Activated CD4-positive, alpha-beta T cell treated with anti-CD3 and anti-CD28 coated beads for 36 hours (primary cell): ENCODE measurements at places on chromosomes 13 and 19. TPM values are rescaled to one million over a fixed set of nuclear protein-coding genes. Genes with fewer than 3 reads are reported as not detected.

Gene PRRG2
- total RNA-seq: 0.81 TPM

Gene C19orf73
- total RNA-seq: 2.0 TPM

Gene CADM4
- 0.53 TPM for total RNA-seq

DNA sequence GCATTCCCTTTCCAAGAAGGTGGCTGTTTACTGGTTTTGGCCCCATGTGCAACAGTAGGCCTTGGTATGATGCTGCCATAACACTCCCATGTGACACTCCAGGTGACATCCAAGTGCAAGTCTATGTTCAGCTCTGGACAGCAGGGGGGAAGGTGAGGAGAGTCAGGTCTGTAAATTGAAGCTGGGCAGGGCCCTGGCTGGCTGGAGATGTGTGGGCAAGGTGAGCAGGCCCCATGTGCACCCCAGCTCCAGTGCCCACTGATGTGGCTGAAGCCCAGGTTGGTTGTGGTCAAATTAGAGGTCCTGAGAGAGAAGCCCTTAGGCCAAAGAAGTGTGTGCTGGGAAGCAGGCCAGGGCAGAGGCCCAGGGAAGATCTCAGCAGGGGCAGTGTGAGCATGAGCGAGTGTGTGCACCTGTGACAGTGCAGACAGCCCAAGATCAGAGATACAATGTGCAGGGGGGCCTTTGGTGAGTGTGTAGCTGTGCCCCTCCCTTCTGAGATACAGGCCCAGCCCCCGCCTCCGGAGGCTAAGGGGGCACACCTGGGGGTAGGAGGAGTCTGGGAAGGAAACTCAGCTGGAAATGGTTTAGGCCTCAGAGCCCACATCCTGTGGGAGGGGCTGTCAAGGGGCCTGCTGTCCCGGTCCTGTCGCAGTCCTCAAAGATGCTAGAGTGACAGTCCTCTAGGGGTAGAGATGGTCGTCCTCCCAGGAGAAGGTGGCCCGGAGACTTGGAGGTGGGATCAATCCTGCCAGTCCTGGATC is 18.6 kb downstream of the DEDD2 start:
- peak; percentile 77 for DNase-seq

Gene ZNF709
- total RNA-seq: 2.1 TPM

Gene LHB
- total RNA-seq: 0.51 TPM

DNA sequence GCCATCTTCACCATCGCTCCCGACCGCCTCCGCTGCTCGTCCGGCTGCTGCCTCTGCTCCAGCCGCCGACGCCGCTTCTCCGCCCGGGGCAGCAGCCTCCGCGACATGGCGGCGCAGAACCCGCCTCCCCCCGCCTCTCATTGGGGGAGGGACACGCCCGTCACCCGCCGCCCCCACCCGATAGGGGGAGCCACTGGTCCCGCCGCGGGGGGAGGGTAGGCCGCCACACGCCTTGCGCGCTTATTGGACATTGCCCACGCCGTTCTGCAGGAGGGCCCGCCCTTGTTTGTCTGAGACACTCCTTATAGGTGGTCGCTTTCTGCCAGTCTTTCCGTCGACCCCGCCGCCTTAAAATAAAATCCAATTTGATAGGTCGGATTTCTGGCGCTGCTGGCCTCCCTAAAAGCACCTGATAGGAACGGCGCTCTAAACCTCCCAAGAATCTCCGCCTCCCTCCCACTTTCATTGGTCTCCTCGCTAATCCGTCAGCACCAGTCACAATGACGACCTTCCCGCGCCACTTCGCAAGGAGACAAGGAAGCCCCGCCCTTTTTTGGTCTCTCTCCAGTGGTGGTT is at the start of gene HNRNPL:
Gene HNRNPL, minus strand, starts transcription at position 127 of the 576 bp plus-strand sequence. Its CDS starts 20 bp downstream, at position 107.
- peak; percentile 99 for DNase-seq

- DNase-seq: no peak
Measured at GRCh38 chr19:11598103-11598483, 810 bp downstream of the ZNF627 start.

Gene FAM216B
- total RNA-seq: not detected
